Ovary (tissue), 10 donors: ENCODE measurements at places on chromosomes 5 and 9. TPM values are rescaled to one million over a fixed set of nuclear protein-coding genes. Genes with fewer than 3 reads are reported as not detected.

DNA sequence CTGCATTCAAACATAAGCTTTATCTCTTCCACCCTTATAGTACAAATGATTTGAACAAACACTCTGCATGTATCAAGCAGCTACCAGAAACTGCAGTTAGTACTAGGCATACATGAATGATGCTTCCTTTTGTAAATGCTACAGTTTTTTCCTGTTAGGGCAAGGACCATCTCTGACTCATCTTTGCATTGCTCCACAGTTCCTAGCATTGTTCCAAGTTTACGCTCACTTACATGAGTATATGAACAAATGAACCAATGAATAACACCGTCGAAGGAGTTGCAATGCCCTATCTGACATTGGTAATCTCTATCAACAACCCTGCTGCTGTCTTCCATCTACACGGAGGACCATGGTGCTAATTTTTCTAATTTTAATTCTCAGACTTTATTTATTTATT lies 2.1 kb upstream of the ALDH7A1 start:
- DNase-seq = no peak

DNA sequence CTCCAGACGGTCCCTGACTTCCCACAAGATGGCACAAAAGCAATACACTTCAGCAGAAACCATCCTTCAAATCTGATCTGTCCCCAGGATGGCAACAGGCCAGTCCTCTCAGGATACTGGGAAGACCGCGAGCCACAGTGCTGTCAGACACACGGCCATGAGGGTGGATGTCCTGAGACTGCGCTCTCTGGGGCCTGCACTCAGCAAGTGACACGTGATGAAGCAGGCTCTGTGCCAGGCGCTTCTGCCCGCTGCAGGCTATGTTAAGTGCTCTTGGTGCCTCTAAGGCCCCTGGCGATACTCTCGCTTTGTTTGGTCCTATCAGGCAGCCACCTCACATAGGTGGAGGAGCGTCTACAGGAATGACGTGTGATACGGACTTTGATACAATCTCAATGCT lies 7.1 kb downstream of the BRD9 start:
- DNase-seq = no peak

DNA sequence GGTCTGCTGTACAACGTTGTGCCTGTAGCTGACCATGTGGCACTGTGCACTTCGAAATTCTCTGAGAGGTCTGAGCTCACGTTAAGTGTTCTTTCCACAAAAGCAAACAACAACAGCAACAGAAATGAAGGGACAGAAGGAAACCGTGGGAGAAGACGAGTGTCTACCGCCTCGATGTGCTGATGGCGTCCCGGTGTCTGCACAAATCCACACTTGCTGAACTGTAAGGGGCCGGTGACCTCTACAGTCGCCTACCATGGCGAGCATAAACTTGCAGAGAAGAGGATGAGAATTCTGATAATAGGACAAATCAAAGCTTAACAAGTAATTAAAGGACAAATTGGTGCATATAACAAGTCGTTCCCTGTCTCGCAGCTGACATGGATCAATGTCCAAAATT lies 114.0 kb downstream of the ADAMTS2 start:
- DNase-seq = no peak

DNA sequence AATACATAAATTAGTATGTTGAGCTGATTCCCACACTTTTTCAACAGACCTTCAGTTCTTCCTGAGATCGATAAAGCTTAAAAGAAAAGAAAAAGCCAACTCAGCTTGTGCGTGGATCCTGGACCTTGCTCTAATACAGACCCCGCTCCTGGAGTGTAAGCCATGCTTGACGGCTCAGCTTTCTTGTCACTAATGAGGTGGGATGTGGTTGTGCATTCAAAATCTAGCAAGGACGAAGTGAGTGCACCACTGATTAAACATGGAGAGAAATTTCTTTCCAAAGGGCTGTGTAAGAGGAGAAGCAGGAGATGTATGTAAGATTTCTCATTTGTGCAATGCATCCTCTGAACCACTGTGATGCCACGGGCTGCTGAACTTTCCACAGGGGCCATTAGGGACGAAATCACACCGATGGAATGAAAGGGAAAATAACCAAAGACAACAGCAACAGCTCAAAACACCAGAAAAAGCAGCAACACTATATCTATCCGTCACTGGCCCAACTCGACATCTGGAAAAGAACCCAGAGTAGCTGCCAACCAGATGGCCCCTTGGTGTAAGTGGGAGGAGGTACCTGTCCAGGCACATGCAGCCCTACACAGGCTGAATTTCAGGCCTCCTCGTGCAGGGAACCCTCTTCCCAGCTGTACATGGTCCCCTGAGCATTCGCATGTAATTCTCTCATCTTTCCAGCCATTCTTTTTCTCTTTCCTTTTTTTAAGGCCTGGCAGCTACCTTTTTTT lies 178.9 kb downstream of the SREK1 start:
- no peak for DNase-seq

DNA sequence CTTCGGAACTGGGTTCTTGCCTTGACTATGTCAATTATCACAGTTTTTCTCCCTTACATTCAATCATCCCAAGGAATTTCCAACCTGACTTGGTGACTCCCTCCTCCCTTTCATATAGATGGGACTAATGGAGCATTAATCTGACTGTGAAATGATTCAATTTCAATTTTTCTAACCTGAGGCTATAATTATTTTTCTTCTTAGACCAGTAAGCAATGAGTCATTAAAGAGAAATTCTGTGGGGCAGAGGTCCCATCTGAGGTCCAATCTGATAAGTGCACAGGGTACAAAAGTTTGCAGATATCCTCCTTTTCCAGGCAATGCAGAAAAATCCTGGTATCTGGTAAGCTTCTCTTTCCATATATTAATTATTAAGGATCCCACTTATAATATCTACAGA lies 18.9 kb downstream of the PDE4D start:
- no peak for DNase-seq

DNA sequence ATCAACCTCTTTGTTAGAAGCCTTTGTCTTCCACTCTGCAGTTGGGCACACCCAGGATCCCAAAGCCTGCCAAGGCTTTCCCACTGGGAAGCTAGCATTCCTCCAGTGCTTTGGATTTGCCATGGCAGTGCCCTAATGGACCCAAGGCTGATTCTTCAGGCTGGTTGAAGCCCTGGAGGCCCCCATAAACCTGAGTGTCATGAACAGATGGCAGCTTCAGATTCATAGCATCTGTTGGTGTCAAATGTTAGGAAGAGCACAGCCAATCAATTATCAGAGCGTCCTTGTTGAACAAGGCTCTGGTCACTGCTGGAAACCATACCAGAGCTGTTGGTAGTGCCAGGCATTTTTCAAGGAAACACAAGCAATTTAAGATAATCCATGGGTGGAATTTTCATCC lies 241.1 kb upstream of the KLF4 start:
- DNase-seq = no peak

DNA sequence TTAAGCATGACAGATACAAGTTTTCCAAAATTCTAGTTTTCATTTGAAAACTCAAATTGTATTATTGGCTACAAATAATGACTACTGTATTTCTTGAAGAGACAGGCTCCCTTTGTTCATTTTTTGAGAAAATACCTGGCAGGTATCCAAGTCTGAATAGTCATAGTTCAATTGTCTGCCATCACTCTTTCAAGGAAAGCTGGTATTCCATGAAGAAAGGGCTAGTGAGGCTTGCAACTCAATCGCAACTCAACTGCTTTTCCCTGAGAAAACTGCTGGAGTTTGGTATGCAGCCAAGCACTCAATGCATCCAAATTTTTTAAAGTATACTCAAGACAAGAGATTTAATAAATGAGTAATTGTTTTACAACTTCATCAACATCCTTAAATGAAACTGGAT lies 61.4 kb upstream of the TRIO start:
- no peak for DNase-seq

GRCh38 chr9:16585591-16585990 lies 284.9 kb downstream of the BNC2 start:
- DNase-seq = no peak

DNA sequence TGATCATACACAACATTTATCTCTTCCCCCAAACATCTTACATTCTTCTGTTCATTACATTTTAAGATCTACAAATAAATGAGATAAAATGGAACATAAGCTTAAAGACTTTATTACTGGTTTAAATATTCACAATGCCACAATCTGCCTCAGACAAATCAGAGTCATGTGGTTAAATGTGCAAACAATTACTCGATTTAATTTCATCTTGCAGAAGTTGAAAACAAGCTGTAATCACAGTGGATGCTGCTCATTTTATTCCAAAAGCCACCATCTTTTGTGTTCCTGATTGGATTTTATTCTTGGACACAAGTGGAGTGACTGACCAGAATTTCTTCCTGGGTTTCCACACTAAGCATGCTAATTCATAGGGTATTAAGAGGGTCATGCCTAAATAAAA lies 33.2 kb downstream of the SPOCK1 start:
- DNase-seq = no peak

DNA sequence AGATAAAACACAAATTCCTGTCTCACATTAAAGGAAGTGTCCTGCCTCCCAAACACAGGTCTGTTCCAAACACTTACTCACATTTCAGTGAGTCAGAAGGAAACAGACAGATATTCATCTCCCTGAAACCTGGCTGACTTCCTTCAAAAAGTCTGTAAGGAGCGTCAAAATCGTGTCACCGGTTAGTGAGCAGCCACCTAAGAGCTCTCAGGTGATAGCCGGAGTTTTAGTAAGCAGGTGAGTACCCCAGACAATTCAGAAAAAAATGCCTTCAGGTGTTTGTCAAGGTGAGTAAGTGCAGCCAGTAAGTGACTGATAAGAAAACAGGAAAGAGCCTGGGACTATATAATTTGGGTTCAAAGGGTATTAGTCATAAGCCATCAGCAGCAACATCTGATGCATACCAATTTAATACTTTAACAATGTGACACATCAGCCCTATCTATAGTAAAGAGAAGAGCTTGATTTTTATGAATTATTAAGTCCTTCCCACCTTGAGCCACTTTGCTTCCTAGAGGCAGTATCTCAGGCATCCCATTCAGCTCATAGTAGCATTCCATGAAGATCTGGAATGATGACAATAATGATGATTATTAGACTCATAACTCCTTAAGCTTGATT lies 1.3 kb upstream of the ITGA2 start:
- DNase-seq = no peak

GRCh38 chr9:26368241-26368640 lies 524.4 kb downstream of the CAAP1 start:
- no peak for DNase-seq

DNA sequence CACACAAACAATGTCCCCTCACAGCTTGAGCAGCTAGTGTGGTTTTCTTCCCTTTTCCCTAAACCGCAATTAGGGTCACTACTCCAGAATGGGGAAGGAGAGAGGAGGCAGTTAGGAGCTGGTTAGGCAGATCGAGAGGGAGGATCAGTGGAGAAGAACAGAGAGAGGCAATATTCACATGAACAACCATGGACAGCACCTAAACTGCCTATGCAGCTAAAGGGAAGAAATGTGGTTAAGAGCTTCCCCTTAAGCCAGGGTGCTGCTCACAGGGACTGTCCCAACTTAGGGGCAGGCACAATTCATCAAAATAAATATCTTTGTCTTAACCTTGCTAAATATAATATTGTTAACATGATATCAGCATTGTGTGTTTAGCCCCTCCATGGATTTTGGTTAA lies 359.3 kb upstream of the CDH18 start:
- DNase-seq = no peak

GRCh38 chr9:75826314-75826713 lies 64.2 kb upstream of the PCSK5 start:
- no peak for DNase-seq

GRCh38 chr5:117295941-117296340 lies 721.3 kb upstream of the SEMA6A start:
- DNase-seq = no peak

GRCh38 chr9:86341007-86341491 lies 13.2 kb downstream of the TUT7 start:
- DNase-seq = no peak

GRCh38 chr5:68299105-68299504 lies 83.5 kb downstream of the PIK3R1 start:
- no peak for DNase-seq

GRCh38 chr5:370959-371810 lies 49.7 kb downstream of the AHRR start:
- no peak for DNase-seq

- DNase-seq = no peak
Measured at GRCh38 chr5:15993334-15993733, 186.3 kb downstream of the MARCHF11 start.

Gene ARHGAP26
- 21.8 TPM for total RNA-seq

Gene PLCXD3
- 36.7 TPM for total RNA-seq

Gene OR1J2
- not detected for total RNA-seq

Gene IRX4
- total RNA-seq = not detected

Gene PCDHAC1
- 0.40 TPM for total RNA-seq

Gene FRRS1L
- total RNA-seq = 20.9 TPM

Gene TLR4
- total RNA-seq = 9.7 TPM
